ENCODE measurements at places on chromosomes 7 and 10. TPM values are rescaled to one million over a fixed set of nuclear protein-coding genes. Genes with fewer than 3 reads are reported as not detected.

GFRA1 gene
- total RNA-seq = not detected

NAT16 gene
- not detected for total RNA-seq

FFAR4 gene
- not detected for total RNA-seq

PLEKHS1 gene
- total RNA-seq = not detected

DNA sequence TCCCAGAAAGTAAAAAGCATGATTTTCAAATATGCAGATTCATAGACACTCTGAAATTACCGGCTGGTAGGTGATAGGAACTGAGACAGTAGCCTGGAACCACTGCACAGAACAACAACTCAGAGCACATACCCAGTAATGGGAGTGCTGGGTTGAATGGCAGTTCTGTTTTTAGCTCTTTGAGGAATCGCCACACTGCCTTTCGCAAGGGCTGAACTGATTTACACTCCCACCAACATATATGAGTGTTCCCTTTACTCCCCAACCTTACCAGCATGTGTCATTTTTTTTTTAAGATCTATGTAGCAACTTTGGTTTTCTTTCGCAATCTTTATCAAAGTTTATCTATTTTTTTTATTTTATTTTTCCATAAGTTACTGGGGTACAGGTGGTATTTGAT, 358.8 kb downstream of the CALN1 start:
- H3K27ac ChIP-seq = no peak overlapping the region
- DNase-seq = no peak
- no peaks in the 10 kb centered on the region for H3K4me1 ChIP-seq
- no peaks in the 10 kb centered on the region for H3K36me3 ChIP-seq

DNA sequence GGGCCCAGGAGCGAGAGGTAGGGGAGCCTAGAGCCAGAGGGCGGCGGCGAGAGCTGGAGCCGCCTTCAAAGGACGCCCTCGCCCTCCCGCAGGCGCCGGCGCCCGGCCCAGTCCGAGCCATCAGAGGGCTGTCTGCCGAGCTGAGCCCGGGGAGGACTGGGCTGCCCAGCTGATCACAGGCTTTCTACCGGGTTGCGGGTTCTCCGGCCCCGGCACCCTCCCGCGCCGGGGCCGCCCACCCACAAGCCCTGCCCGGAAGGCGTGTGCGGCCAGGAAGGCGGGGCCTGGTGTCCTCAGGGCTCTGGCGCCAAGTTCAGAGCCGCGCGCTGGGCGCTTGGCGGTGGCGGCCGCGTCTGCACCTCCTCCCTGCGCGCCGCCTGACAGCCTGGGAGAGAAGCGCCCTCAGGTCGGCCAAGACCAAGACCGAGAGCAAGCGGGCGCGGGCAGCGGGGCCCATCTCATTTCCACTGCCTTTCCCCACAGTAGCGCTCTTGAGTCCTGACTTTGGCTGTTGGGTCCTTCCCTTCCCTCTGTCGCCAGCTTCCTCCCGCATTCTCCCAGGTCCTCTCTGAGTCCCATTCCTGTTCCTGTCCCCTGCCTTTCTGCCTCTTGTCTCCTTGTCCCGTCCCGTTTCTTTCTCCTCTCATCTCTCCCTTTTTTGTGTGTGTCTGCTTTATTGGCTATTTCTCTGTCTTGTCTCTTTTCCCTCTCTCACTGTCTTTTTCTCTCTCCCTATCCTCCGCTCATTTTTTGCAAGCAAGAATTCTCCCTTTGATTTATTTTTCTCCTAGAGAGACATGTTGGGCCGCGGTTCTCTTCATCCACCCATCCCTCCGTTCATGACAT, 60.6 kb upstream of the MSMB start:
- H3K27me3 ChIP-seq = no peaks in the 10 kb centered on the region
- DNase-seq = peak; percentile 61
- H3K4me1 ChIP-seq = peaks cover 12% of the 10 kb centered on the region
- no peak overlapping the region for H3K27ac ChIP-seq
- H3K4me3 ChIP-seq = peak overlapping the region; percentile 84

DNA sequence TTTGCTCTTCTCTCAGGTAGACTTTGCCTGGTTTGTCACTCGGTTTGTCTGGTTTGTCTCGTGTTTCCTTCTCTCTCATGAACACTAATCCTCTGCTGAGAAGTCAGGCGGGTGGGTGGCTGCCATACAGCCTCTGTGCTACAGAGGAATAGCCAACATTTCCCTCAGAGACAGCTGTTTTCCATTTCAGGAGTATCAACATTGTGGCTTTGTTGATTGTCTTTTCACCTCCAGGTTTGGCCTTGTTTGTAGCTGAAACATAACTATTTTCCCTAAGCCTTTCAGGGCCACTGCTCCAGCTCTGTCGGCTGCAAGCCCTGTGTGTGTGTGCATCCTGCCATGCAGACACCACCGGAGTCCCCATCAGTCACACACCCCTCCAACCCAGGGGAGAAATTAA, 122.8 kb downstream of the BAMBI start:
- H3K4me3 ChIP-seq = no peak overlapping the region
- H3K36me3 ChIP-seq = no peaks in the 10 kb centered on the region
- H3K27ac ChIP-seq = no peak overlapping the region
- peaks cover 7% of the 10 kb centered on the region for H3K27me3 ChIP-seq

- H3K27me3 ChIP-seq = no peaks in the 10 kb centered on the region
- DNase-seq = no peak
- no peak overlapping the region for H3K27ac ChIP-seq
- no peak overlapping the region for H3K4me3 ChIP-seq
These were observed 77.3 kb downstream of the HDAC9 start for GRCh38 chr7:18572885-18573284.

DNA sequence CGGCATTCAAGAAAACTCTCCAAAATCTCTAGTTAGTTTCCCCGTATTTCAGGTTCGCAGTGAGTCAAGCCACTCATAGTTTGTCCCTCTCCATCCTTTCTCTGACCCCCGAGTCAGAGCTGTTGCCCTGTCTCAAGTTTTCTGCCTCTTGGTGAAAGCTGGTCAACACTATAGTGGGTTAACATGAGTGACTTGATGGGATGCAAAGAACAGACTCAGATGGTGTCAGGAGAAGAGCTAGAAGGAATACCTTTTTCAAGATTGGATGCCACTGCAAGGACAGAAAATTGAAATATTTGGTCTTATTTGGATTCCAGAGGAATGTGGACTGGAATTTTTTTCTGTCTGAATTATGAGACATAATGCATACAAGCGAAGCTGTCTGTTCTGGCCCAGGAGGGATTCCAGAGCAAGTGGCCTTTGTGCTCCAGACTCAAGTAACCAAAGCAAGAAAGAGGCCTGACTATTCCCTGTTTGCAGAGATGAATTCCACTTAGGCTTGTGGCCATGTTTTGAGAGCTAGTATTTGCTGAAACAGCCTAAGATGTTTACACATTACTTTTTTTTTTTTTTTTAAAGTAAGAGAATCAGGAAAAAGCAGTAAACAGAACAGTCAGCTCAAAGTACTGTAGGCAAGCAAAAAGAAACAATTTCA, 67.4 kb downstream of the VWC2 start:
- H3K4me1 ChIP-seq = no peaks in the 10 kb centered on the region
- no peak for DNase-seq
- H3K36me3 ChIP-seq = no peaks in the 10 kb centered on the region
- no peak overlapping the region for H3K27ac ChIP-seq
- H3K4me3 ChIP-seq = no peak overlapping the region

DNA sequence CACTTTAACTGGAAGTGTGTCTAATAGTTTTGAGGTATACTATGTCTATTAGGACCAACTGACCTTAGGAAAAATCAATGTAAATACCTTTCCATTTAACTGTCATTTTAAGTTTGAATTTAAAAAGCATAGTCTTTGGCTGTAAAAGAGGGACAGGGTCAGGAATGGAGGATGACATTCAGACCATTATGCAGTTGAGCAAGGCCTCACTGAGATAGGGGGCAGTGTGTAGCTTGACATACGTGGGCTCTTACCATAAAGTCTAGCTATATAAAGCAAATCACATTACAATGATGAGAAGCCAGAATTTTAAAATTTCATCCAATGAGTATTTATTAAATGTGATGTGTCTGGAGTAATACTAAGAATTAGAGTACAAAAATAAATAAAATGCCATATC, 17.9 kb downstream of the PALS2 start:
- no peak overlapping the region for H3K27ac ChIP-seq
- H3K4me3 ChIP-seq = no peak overlapping the region
- no peak for DNase-seq

- H3K4me1 ChIP-seq = no peaks in the 10 kb centered on the region
- peaks cover 14% of the 10 kb centered on the region for H3K27me3 ChIP-seq
- no peak overlapping the region for H3K27ac ChIP-seq
These were observed 489.2 kb downstream of the ZNF33B start for GRCh38 chr10:42149027-42149700.

DNA sequence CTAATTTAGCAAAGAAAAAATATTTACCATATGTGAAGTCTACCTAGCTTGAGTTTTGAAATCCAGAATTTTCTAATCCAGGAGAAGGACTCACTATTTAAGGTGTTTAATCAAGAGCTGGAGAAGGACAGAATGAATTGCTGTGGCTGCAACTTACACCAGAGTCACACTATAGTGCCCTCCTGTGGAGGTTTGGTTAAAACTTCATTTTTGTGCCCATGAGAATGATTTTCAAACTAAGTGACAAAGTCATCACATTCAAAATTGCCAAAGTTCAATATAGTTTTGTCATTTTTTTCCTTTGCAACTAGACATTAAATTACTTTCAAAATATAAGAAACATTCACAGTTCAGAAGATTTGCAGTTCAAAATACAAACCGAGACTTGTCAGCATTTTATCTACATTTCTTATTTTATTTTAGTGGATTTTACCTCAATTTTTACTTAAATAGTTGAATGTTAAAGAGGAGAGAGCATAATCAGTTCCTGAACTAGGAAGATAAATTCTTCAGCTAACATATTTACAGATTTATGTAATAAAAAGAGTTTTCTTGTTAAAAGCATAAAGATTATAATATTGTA, 70.7 kb downstream of the CABCOCO1 start:
- no peak overlapping the region for H3K4me3 ChIP-seq
- H3K27ac ChIP-seq = no peak overlapping the region
- DNase-seq = peak; percentile 37
- peaks cover 30% of the 10 kb centered on the region for H3K27me3 ChIP-seq

DNA sequence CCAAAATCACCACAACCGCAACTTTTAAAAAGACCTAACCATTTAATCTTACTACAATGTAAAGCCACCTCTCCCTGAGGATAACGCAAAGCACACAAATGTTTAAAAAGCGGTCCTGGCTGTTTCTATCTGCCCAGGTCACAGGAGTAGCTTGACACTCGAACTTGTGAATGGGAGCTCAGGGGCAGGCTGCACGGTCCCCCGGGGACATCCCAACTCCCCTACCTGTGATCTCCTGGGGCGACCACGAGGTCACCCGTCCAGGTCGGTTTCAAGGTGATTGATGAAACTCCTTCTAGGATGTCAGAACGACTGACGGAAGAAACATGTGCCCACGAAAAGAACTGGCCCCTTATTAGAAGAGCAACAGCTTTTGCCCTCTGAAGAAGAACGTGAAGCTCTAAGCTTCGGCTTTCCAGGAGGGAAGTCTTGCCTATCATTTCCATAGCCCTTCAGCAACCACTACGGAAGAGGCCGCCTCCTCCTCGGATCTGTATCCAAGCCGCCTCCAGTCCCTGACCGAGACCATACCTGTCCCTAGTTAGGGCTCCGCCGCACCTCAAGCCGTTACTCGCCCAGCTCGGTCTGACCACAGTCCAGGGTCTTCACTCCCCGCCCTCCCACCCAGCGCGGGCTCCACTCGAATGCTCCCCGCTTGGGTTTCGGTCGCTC, 459 bp downstream of the CYCS start:
- H3K27me3 ChIP-seq = no peaks in the 10 kb centered on the region
- DNase-seq = peak; percentile 26
- H3K27ac ChIP-seq = peak overlapping the region; percentile 98
- H3K4me1 ChIP-seq = peaks cover 37% of the 10 kb centered on the region
- peaks cover 42% of the 10 kb centered on the region for H3K36me3 ChIP-seq
- peak overlapping the region; percentile 93 for H3K4me3 ChIP-seq

- no peak overlapping the region for H3K4me3 ChIP-seq
- H3K27me3 ChIP-seq = no peaks in the 10 kb centered on the region
- DNase-seq = no peak
- H3K36me3 ChIP-seq = no peaks in the 10 kb centered on the region
- no peaks in the 10 kb centered on the region for H3K4me1 ChIP-seq
- no peak overlapping the region for H3K27ac ChIP-seq
These were observed 39.4 kb downstream of the SEMA3A start for GRCh38 chr7:84154991-84155781.

GRCh38 chr10:31133251-31133791, 101.7 kb upstream of the ZNF438 start:
- H3K36me3 ChIP-seq = no peaks in the 10 kb centered on the region
- H3K27ac ChIP-seq = peak overlapping the region; percentile 46
- H3K4me3 ChIP-seq = peak overlapping the region; percentile 68
- no peaks in the 10 kb centered on the region for H3K27me3 ChIP-seq
- DNase-seq = no peak

DNA sequence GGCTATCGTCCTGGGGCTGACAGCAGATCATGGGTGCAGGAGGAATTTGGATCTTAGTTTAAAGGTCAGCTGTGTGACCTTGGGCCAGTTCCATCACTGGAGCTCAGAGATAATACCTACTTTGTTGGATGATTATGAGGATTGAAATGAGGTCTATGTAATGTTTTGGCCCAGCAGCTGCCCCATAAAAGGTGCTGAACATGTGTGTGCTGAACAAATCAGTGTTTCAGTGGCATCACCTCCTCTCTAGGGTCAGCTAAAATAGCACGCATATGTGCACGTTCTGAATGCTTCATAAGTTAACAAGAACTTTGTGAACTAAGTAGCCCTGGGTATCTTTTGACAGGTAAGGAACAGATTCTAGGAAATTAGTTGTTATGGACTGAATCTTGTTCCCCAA, 84.8 kb upstream of the LRRC18 start:
- H3K27ac ChIP-seq = no peak overlapping the region
- H3K4me3 ChIP-seq = no peak overlapping the region
- H3K27me3 ChIP-seq = no peaks in the 10 kb centered on the region
- no peaks in the 10 kb centered on the region for H3K4me1 ChIP-seq
- H3K36me3 ChIP-seq = no peaks in the 10 kb centered on the region

- no peaks in the 10 kb centered on the region for H3K27me3 ChIP-seq
- H3K36me3 ChIP-seq = no peaks in the 10 kb centered on the region
- H3K4me1 ChIP-seq = no peaks in the 10 kb centered on the region
- H3K4me3 ChIP-seq = no peak overlapping the region
These were observed 332.8 kb upstream of the PLXDC2 start for GRCh38 chr10:19483421-19483820.

- no peaks in the 10 kb centered on the region for H3K36me3 ChIP-seq
- H3K27ac ChIP-seq = no peak overlapping the region
- H3K4me1 ChIP-seq = peaks cover 5% of the 10 kb centered on the region
- DNase-seq = no peak
- H3K27me3 ChIP-seq = peaks cover 4% of the 10 kb centered on the region
These were observed 52.1 kb downstream of the INSIG1 start for GRCh38 chr7:155349601-155350331.

DNA sequence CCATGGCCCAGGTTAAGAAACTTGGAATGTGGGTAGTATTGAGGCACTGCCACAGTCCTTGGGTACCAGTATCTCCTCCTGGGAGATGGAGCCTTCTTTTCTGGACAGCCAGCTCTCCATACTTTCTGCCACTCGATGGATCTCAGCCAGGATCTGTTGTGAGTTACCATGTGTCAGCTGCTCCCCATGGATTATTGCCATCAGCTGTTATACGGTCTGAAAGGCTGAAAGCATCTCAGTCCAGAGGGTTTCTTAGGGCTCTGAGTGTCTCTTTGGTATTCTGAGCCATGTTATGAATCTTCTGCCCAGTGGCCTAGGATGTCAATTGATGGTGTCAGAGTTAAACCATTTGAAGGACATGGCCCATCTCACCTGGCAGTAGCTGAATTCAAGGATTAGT, 197.5 kb downstream of the C7orf25 start:
- no peaks in the 10 kb centered on the region for H3K4me1 ChIP-seq
- H3K27ac ChIP-seq = no peak overlapping the region
- H3K27me3 ChIP-seq = peaks cover 4% of the 10 kb centered on the region
- H3K36me3 ChIP-seq = no peaks in the 10 kb centered on the region
